Eye (tissue), 1 donor: ENCODE measurements at places on chromosomes 16 and 17.

DNA sequence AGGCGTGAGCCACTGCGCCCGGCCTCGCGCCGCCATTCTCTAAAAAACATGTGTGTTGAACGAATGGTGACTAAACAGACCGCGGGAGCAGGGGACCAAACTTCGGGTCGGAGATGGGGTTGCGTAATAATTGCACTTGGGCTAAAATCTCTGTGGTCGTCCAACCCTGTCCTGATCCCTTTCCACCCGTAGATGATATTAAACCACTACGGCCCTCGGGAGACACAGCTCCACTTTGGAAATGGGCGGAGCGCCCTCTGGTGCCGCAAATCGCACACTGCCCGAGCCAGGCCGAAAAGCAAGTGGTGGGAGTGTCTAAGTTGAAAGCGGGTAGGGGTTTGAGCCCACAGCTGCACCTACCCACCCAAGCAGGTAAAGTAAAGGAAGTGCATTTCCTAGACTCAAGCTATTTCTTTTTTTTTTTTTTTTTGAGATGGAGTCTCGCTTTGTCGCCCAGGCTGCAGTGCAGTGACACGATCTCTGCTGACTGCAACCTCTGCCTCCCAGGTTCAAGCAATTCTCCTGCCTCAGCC, 17.0 kb downstream of the CAVIN1 start:
- DNase-seq = peak; percentile 91

- no peak for DNase-seq
These were observed 38.1 kb downstream of the SOCS1 start for GRCh38 chr16:11217651-11218603.

DNA sequence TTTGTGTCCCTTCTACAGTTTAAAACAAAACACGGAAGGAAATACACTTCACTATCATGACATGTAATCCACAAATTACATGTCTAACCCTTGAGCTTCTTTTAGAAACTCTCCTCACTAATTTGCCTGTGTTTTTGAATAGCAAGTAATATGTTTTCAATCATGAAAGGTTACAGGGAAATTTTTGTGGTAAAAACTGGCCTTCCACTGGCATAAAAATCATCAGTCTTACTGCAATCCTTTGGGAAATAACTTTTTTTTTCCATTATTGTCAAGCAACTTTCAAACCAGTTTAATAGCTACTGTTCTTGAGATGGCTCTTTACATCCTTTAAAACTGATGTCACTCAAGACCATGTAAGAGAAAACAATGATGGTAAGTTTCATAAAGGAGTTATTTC, 27.0 kb downstream of the MYO1D start:
- no peak for DNase-seq

DNA sequence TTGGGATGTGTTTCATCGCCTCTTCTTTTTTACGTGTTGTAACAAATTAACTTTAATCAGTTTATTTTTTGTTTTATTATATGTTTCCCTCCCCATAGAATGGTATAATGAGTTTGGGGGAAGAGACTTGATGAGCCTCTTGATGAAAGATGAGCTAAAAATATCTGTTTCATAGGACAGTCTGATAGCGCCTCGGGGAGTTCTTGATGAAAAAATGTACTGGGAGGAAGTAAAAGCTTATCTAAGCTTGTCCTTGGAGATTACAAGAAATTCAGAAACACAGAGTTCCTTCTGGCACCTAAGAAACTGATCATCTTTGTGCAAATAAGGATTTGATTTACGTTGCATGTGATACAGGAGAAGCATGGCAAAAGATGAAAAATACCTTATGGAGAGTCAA, 350.2 kb upstream of the CDH8 start:
- no peak for DNase-seq

DNA sequence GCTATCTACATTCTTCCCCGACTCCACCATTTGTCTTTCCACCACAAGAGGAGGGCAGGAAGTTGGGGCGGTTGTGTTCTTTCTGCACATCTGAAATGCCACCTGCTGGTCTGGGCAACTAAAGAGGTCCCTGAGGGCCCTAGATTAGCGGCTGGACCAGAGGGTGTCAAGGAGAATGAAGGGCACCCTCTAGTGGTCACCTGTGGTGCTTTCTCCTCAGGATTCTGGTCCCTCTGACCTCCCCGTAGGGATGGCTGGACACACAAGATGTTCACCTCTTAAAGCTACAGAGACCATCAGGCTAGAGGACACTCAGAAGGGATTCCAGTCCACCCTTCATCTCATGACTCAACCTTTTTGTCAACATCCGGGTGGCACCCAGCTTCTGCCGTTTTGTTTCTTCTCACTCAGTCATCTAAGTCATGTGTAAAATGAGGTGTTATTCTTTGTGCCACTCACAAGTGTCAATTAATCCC, 2.9 kb upstream of the SCIMP start:
- peak; percentile 29 for DNase-seq
